ENCODE measurements at places on chromosomes 11 and 22.

DNA sequence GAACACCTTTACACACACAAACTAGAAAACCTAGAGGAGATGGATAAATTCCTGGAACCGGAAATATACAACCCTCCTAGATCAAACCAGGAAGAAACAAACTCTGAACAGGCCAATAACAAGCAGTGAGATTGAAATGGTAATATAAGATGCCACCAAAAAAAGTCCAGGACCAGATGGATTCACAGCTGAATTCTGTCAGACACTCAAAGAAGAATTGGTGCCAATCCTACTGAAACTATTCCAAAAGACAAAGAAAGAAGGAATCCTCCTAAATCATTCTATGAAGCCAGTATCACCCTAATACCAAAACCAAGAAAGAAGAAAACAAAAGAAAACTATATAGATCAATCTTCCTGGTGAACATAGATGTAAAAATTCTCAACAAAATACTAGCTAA, 33.9 kb downstream of the PIWIL3 start:
- no peak for DNase-seq

GRCh38 chr11:43574949-43575912, 105.3 kb upstream of the HSD17B12 start:
- peak; percentile 78 for DNase-seq

DNA sequence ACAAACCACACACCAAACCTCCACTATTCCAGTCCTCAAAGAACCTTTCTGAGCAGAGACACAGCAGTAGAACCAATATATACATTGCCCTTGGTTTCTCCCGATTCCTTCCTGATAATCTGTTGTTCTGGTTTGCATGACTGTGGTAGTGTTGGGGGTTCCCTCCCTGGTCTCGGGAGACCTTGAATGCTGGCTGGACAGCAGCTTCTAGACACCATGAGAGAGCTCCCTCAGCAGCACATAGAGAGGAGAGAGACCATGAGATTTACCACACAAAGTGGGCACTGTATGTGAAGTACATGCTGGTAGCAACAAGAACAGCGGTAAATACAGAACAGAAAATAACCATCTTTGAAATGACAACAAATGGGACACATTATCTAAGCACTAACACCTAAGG, 2.6 kb downstream of the C11orf91 start:
- no peak for DNase-seq

- DNase-seq: peak; percentile 31
These were observed 337 bp downstream of the RPLP2 start for GRCh38 chr11:810040-810567.

DNA sequence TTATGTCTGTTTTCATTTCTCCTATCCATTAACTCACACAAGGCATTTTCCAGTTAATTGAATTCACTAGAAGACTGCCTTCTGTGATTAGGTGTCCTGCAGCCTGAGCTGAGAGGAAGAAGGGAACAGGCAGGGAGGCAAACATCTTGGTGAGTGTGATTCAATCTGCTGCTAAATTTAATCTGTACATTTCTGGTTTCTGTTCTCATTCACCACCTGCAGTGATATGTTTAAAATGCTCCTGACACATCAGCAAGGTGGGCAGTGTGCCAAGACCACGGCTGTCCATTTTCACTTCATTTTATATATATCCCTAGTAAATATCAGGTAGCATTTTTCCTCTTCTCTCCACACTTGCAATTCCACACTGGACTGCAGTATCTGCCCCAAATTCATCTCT, 416.5 kb downstream of the TMEM135 start:
- DNase-seq: no peak

- DNase-seq: no peak
These were observed 139.8 kb upstream of the CEP126 start for GRCh38 chr11:101775033-101775432.

- no peak for DNase-seq
These were observed 94.9 kb downstream of the LARGE2 start for GRCh38 chr11:46017341-46017740.

DNA sequence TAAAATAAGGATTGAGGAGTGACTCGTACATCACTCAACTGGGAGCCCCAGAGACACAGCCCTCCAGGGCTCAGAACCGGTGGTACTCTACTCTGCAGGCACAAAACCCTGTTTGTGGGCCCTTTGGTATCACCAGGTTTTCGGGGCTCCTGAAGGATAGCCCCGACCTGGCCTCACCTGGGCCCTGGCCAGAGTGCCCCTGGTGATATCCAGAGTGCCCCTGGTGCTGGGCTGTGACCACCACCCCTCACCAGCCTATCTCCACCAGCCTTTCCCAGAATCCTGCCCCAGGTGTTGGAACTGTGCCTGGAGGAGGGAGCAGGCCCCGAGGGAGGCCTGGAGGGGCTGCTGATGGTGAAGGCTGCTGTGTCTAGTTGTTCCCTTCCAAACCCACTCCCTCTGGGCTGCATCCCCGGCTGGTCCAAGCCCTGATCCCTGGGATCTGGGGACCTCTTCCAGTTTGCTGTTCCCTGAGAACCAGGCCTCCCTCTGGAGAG, 2.2 kb upstream of the GGT5 start:
- no peak for DNase-seq

DNA sequence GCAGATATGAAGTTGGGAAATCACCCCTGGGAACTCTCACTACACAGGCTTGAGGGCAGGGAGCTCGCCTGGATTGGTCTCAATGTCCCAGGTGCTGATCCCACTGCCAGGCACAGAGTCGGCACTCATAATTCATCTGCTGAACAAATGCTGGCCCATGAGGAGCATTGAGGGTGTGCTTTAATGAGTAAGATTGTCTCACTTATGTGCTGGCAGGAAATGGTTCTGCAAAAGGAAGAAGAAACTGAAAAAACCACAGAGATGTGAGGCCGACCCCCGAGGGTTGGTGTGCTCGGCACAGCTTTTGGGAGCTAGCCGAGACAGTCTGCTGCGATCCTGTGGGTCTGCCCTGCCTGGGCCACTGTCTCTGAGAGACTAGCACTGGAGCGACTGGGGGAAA, 9.4 kb downstream of the PLAAT2 start:
- DNase-seq: no peak

- peak; percentile 27 for DNase-seq
These were observed 670 bp downstream of the NEFH start for GRCh38 chr22:29480512-29481264.

DNA sequence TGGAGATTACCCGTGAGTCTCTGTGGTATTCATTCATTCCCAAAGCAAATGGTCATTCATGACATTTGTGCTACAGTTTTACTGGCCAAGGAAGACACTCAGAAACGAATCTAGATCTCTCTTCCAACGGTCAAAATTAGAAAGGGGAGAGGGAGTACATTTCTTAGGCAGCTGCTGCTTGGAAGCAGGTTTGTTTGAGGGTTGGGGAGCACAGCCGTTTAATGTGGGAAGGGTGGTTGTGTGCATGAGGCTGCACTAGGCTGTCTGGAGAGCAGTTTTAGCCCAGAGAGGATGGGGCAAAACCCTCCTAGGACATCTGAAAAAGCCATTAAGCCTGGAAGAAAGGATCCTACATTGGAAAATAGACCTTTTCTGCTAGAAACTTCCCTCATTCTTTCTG, 29.7 kb upstream of the TIMP3 start:
- DNase-seq: no peak

GRCh38 chr11:30474151-30474954, 111.8 kb downstream of the MPPED2 start:
- DNase-seq: no peak

GRCh38 chr11:11558396-11558795, 63.4 kb downstream of the GALNT18 start:
- no peak for DNase-seq

GRCh38 chr11:108624196-108624925, 30.8 kb upstream of the EXPH5 start:
- no peak for DNase-seq

All from NCI-H146 (cell line).